ENCODE measurements at places on chromosomes 3 and 15.
A peak's percentile ranks its signal among the peaks of the same experiment; 100 is the strongest.

- peak; percentile 83 for DNase-seq
Observed at GRCh38 chr3:143536817-143537535, 311.3 kb downstream of the SLC9A9 start.

DNA sequence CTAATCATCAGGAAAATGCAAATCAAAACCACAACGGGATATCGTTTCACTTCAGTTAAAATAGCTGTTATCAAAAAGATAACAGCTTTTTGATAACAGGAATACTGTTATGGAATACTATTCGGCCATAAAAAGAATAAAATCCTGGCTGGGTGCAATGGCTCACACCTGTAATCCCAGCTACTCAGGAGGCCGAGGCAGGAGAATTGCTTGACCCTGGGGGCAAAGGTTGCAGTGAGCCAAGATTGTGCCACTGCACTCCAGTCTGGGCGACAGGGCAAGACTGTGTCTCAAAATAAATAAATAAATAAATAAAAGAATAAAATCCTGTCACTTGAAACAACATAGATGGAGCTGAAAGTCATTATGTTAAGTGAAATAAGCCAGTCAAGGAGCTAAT is 178.1 kb upstream of the TSC22D2 start:
- no peak for DNase-seq

- no peak for DNase-seq
Observed at GRCh38 chr3:148309390-148310035, 388.2 kb upstream of the AGTR1 start.

DNA sequence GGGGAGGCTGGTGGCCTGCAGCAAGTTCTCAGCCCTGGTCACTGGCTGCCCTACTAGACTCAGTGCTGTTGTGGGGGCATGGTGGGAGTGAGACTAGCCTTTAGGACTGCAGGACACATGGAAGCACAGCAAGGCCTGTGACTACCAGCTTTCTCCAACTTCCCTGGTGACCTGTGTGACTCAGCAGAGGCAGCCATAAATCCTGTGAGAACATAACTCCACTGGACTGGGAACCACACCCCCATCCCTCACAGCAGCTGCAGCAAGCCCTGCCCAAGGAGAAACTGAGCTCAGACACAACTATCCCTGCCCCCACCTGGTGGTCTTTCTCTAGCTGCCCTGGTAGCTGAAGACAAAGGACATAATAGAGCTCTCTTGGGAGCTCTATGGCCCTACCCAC is 111.3 kb downstream of the DCLK3 start:
- no peak for DNase-seq

DNA sequence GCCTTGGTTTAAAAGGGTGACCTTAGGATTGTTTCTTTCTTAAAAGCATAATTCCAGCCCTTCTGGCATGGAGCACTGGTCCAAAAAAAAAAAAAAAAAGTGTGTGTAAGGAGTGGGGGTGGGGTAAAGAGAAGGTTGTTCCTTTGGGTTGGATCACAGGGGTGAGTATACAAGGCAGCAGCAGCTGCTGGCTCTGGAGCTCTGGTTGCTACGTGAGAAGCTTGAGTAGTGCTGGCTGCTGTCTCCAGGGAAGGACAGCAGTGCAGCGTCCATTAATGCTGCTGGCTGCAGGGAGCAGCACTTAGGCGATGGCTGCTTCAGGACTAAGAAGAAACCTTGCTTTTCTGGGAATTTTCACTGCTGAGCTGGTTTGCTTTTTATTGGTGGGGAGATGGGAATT is 2.3 kb downstream of the SETD5 start:
- DNase-seq, result peak; percentile 93

DNA sequence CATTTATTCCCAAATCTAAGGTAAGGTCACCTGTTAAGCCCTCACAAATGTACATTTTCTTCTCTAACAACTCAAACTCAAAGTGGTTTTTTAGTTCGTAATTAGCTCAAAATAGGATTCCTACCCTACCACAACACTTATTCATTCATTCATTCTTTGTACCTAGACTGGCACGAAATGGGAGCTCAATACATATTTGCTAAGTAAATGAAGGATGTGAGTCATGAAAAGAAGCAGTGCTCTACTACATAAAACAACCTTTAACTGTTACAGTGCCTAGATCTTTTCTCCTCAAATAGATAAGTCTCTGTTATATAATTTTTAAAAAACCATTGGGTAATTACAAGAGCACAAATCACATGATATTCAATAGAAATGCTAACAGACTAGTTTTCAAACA is 13.1 kb downstream of the RSL24D1 start:
- DNase-seq, result no peak

DNA sequence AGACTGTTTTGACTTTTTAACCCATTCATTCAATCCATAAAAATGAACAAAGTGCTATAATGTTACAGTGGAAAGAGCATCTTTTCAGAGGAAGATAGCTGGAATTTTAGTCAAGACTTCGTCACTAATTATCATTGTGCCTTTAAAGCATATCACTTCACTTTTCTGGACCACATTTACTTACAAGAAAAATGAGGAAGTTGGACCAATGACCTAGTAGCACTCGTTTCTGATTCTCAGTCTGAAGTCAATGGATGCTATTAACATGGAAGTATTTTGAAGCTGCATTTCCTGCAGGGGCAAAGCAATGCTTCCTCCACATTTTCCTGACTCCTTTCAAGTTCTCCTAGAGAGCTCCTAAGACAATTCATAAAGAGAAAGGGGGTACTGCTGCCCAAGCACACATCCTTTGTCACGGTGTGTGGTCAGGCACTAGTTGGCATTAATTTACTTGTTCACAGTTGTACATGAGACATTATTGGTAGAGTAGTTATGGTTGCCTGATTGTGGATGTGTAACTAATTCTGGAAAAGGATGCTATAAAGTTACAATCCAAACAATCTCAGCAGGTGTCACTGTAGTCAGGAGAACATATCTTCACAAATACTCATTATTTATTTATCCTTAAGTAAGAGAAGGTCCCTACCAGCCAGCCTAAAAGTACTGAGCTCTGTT is 1049.1 kb downstream of the FHIT start:
- DNase-seq, result no peak

DNA sequence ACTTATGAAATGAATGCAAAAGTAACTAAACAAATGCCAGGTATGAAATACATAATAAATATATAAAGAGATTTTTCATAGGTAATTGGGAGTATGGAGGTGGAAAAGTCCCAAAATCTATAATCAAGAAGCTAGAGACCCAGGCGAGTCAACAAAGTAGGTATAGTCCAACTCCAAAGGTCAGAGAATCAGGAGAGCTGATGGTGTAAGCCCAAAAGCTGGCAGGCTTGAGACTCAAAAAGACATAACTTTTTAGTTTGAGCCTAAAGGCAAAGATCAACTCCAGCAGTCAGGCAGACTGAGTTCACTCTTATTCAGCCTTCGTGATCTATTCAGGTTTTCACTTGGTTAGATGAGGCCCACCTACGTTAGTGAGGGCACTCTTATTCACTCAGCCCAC is 157.4 kb upstream of the TMCO5A start:
- DNase-seq, result no peak
